NCI-H774 (cell line): ENCODE measurements at places on chromosomes 2 and 18.

GRCh38 chr2:9092383-9093282, 89.1 kb upstream of the MBOAT2 start:
- no peak for DNase-seq

DNA sequence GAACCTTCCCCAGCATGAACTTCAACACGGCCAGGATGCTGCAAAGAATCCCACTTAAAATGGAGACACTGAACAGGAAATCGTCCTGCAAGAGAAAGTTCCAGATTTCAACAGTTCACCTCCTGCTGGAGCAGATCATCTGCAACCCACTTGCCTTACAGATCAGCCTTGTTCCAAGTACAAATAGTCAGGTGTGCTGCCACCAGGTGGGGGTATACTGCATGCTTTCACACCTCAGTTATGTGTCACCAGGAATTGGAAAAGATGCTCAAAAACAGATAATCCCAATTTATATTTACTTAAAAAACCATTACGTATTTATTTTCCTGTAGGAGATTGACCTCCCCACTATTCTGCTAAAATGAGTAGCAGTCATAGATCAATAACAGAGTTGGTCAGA, 212.3 kb downstream of the MGAT5 start:
- peak; percentile 19 for DNase-seq

DNA sequence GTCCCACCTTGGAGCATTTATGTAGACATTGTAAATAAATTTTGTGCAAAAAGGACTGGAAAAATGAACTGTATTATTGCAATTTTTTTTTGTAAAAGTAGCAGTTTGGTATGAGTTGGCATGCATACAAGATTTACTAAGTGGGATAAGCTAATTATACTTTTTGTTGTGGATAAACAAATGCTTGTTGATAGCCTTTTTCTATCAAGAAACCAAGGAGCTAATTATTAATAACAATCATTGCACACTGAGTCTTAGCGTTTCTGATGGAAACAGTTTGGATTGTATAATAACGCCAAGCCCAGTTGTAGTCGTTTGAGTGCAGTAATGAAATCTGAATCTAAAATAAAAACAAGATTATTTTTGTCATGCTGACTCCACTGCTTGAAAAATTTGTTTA, 137.5 kb downstream of the MEIS1 start:
- DNase-seq = no peak

DNA sequence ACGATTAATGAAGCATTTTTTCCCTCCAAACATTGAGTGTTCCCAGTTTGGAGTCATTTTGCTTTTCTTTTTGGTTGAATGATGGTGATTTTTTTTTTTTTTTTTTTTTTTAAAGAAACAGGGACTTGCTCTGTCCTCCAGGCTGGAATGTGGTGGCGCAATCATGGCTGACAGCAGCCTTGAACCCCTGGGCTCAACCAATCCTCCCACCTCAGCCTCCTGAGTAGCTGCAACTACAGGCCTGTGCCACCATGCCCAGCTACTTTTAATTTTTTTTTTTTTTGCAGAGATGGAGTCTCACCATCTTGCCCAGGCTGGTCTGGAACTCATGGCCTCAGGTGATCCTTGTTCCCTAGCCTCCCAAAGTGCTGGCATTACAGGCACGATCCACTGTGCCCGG, 46.2 kb downstream of the IMPA2 start:
- DNase-seq = no peak

DNA sequence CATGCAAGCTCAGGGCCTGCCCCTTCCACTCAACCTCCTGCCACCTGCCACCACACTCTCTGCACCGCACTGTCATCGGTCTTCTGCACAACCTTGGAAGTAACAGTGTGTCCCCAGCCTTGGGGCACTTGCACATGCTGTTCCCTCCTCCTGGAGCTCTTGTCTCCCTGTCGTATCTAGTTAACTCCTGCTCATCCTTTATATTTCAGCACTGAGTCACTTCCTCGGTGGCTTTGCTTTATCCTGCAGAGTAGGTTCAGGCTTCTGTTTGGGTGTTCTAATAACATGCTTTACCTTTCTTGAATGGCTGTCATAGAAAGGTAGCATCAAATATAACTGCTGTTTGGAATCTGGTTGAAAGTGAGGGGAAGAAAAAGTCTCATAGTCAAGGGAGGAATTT, 25.3 kb downstream of the PAX8 start:
- no peak for DNase-seq

DNA sequence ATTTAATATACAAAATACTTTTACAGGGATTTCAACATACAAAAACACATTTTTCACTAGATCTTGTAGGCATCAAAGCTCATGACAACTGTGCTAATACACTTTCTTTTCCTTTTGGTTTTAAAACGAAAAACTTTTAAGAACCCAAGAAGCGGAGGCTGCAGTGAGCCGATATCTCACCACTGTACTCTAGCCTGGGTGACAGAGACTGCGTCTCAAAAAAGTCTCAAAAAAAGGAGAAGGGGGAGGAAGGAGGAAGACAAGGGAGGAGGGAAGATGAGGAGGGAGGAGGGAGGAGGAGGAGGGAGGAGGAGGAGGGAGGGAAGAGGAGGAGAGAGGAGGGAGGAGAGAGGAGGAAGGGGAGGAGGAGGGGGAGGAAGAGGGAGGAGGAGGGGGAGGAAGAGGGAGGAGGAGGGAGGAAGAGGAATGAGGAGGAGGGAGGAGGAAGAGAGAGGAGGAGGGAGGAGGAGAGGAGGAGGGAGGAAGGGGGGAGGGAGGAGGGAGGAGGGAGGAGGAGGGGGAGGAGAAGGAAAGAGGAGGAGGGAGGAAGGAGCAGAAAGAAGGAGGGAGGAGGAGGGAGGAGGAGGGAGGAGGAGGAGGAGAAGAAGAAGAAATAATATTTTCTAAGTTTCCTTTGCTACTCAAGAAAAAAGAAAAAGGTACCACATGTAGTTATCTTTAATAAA, 13.8 kb downstream of the ROCK2 start:
- no peak for DNase-seq
